ENCODE measurements at places on chromosomes 7 and 10.

- peak; percentile 7 for DNase-seq
These were observed 83.9 kb downstream of the JAZF1 start for GRCh38 chr7:28096713-28097112.

- DNase-seq, result no peak
These were observed 761 bp downstream of the KCTD7 start for GRCh38 chr7:66629222-66630062.

GRCh38 chr7:152899548-152900109, 140.1 kb downstream of the ACTR3B start:
- DNase-seq, result no peak

- DNase-seq, result no peak
These were observed 212.4 kb upstream of the YAE1 start for GRCh38 chr7:39353615-39354376.

DNA sequence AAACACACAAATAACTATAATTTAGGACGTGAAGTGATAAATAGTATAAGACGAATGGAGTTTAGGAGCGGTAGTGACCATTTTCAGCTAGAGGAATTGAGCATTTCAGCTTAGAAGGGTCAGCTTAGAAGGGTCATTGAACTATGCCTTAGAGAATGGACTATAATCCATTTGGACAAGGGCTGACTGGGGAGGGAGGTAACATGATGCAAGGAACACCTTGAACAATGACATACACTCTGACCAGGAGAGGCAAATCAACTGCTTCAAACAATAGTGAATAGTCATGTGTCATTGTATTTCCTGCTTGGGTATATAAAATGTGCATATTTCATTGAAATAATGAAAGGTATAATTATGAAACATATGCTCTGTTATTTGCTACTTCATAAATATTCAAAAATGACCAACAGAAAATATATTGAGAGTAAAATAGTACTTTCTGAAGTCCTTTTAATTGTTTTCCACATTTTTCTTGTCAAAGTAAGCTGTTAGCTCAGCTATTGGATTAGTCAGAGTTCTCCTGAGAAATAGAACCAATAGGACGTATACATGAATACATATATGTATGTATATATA, 40.5 kb upstream of the WASL start:
- DNase-seq, result no peak

- no peak for DNase-seq
These were observed 93.7 kb downstream of the EPC1 start for GRCh38 chr10:32253276-32253675.

GRCh38 chr7:24597014-24597413, 23.8 kb downstream of the PALS2 start:
- no peak for DNase-seq

DNA sequence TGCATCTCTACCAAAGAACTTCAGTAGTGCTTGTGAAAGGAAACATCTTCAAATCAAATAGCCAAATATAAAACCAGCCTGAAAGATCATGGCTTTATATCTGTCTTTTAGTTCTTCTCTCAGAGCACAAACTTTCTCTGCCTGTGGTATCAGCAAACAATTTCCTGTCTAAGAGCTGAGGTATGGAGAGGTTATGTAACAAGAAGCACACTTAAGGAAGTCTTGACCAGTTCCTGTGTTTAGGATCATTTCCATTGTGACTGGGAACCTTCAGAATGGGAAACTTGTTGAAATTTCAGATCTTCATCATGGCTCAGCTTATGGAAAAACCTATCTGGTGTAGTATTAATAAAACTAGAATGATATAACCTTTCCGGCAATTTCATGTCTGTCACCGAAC, 148.8 kb downstream of the MBL2 start:
- DNase-seq, result no peak

- DNase-seq, result no peak
These were observed 34.6 kb downstream of the PPP1R9A start for GRCh38 chr7:94941844-94942632.

GRCh38 chr7:17937506-17938120, 2.7 kb downstream of the SNX13 start:
- DNase-seq, result no peak

DNA sequence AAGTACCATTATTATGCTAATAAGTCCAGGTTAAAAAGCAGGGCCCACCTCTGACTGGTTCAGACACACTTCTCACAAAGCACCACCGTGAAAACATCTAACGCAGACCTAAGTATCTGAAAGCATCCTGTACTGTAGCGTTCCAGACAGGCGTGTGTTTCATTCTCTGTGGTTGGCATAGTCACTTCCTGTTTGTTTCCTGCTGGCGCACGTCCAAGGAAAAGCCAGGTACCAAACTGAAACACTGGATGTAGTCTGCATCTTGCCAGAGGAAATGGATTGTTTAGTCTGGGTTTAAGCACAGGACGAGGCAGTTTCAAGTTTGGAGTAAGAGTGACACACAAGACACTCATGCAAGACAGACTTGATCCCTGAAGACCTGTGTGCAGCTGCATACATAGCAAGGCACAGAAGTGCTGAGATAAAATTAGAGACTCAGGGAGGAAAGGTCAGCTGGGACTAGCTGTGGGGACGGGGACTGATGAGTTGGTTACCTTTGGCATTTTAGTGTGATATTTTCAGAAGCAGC, 23.3 kb downstream of the BPGM start:
- DNase-seq, result peak; percentile 28

DNA sequence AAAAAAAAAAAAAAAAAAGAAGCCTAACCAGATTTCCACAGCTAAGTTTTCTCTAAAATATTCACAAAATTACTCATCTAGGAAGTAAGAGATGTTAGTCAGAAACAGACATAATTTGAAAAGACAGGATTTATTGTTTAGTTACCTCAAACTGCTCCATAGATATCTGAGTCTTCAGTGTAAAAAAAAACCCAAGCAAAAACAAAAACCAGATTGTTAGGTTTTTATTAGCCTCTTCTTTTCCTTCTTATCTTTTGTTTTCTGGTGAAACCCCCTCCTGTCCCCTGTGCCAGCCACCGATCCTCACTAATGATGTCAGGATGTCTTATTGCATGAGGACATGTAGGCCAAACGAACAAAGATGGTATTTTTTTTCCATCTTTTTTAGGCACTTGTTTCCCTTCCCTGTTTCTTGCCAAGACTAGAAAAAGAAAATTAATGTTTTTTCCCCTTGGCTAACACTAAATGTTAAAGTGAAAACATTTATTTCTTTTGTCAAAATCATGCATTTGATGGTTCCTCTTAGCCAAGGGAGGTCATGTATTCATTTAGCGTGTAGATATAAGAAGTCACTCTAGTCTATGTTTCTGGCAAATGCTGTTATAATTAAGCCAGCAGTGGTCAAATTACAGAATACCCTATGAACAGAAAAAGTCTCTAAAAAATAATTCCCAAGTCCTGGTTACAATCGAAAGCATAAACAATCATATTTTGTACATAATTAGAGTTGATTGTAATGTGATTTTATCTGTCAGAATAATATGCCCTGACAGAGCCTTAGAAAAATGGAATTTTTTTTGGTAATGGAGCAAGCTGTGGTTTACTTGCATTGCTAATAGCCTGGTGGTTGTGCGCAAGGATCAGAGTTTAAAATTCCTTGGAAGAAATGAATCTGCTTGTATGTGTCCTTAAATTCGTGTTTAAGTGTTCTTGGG, 702.4 kb upstream of the FZD8 start:
- no peak for DNase-seq

DNA sequence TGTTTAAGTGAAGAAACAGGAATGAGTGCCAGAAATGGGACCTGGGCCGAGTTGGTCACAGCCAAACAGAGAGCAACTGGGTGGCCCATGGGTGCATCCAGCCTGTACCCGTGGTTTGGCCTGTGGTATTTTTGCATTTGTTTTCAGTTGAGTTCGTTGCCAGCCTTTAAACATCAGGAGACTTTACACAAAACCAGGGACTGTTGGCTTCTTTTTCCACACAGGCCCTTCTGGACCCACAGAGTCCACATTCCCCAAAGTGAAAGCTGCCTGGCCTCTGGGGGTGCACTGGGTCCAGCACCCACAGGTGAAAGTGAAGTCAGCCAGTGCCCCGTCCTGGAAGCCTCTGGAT, 54.1 kb upstream of the TNS3 start:
- no peak for DNase-seq

GRCh38 chr7:15042285-15043065, 139.9 kb upstream of the DGKB start:
- no peak for DNase-seq

DNA sequence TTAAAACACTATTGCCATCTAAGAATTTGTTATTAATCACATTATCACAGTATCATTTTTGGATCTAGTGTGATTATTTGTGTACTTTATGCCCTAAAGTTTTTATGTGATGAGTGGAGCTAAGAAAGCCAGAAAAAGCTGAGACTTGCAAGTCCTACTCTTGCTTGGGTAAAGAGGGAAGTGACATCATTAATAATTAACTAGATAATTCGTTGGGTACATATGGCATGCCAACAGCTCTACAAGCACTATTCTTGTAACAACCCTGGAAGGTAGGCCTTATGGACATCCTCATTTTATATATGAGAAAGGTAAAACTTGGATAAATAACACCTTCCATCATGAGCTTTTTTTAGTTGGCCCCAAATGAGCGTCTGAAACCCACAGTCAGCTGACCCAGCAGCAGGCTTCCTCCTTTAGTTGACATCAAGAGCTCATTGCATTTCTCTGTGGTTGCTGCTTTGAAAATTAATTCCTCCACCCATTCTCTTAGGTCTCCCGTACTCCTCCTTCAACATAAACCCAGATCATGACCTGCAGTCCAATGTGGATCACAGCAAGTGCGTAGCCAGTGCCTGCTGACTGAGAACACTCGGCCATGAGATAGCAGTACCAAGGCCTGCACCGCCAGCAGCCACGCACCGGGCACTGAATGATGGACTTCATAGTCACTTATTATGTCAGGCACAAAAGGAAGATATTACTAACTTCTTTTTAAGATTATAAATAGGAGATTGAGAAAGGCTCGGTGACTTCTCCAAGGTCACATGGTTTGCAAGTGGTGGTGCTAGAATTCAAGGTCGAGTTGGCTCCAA, 292.0 kb upstream of the AOAH start:
- no peak for DNase-seq

- DNase-seq, result no peak
These were observed 548.6 kb downstream of the ARL4A start for GRCh38 chr7:13236026-13236425.

DNA sequence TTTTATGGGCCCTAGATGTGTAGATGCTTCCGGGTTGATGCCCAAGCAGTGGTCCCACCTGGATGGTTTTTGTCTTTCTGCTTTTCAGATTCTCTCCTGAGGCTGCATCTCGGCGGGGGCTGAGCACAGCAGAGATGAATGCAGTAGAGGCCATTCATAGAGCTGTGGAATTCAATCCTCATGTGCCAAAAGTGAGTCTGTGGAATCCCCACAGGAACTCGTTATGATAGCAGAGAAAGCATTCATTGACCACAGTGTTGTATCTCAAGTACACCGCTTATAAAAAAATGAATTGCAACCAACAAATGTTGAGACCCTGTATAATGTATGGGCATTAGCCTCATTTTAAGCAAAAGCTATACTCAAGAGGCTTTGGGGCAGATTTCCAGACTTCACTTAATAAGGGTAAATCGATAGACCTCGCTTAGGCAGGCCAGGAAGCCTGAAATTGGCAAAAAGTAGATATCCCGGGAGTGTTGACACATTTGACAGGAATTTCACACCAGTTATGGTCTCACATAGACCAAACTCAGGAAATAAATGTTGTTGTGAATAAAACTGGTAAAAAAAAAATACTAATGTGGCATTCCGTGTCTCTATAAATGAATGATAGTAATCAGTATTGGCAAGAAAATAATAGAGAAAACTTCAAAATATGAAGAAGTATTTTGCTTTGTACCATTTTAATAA, 132.0 kb downstream of the WNT2 start:
- DNase-seq, result no peak

GRCh38 chr7:14040528-14040927, 51.1 kb upstream of the ETV1 start:
- no peak for DNase-seq

DNA sequence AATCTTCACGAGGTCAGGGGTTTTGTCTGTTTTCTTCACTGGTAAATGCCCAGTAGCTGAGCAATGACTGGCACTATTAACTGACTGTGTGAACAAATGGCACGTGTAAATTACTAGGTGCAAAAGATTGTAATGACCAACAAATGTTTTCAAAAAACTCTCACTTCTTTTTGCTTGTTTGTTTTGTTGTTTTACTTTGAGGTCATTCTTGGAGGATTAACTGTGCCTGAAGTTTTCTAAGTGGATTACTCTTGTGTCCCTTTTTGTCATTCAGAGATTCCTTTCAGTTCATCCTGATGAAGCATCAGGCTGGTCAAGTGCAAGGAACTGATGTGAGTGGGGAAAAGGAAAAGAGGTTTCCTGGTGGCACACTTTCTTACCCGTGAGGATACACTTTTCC, 74.4 kb upstream of the PPP1R3C start:
- DNase-seq, result no peak

GRCh38 chr7:46237466-46237865, 316.4 kb upstream of the IGFBP3 start:
- DNase-seq, result no peak

DNA sequence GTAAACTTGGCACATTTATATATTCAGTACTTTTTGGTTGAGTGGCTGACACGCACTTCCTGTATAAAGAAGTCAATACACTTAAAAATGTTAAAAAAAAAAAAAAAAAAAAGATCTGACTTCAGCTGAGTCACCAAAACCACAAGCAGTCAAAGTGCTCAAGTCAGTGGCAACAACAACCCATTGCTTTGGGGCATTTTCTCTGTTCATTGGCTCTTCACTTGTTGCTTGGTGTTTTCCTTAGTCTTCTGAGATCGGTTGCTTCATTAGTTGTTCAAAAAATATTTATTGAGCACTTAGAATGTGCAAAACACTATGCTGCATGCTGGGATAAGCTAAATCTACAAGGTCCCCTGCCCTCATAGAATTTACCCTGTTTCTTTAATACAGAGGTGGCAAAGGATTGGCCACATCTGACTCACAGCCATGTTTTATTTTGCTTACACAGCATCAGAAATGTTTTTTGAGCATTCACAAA, 63.7 kb downstream of the ZNRF2 start:
- peak; percentile 67 for DNase-seq

DNA sequence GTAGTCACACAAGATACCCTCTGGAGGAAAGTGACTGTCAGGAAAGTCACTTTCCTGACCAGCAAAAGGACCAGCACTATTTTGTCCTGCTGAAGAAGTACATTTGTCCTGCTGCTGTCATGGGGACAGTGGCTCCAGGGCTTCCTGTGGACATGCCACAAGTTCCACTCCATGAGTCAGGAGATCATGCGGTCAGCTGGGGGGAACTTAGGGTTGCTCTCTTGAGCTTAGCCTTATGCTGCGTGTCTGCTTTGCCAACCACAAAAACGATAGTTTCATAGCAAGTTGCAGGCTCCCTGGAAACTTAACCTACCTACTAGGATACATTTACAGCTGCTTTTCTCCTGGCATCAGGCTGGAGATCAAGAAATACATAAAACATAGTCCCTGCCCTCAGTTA, 19.8 kb upstream of the ALOX5 start:
- DNase-seq, result no peak

DNA sequence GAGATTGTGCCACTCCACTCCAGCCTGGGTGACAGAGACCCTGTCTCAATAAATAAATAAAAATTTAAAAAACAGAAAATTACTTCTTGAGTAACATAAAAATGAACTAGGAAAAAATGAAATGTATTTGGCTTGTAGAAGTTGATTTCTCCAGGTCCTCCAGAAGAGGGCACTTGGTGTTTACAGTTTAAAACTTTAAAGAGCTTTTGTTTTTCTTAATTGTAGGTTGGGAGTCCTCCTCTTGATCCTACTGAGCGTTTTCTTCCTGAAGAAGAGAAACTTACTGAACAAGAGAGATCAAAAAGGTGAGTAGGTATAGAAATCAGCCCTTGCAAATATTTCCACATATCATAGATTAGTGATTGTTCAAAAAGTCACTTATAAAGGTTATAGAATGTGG, 16.2 kb downstream of the KIFBP start:
- peak; percentile 18 for DNase-seq

All from KG1 (cell line).